WTC11 (cell line): ENCODE measurements at places on chromosomes 16 and 17.
A peak's percentile ranks its signal among the peaks of the same experiment; 100 is the strongest.

DNA sequence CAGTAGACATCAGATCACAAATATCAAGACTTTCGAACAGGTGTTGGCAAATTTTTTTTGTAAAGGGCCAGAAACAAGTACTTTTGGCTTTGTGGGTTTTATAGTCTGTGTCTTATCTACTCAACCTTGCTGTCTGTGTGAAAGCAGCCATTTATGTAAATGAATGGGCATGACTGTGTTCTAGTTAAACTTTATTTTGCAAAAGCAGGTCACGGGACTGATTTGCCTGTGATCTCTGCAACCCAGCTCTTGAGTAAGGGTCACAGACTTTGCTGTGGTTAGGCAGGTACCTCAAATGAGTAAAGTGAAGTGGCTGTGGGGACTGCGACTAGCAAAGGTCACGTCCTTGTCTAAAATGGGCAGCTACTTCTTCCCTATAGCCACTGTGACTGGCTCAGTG, 136.5 kb downstream of the FTO start:
- H3K27ac ChIP-seq = no peak overlapping the region
- H3K27me3 ChIP-seq = no peaks in the 10 kb centered on the region
- DNase-seq = no peak
- peaks cover 7% of the 10 kb centered on the region; the same call in 1 of the 2 replicates for H3K4me1 ChIP-seq
- H3K36me3 ChIP-seq = no peaks in the 10 kb centered on the region
- no peak overlapping the region for H3K4me3 ChIP-seq

GRCh38 chr17:35586569-35587073, 501 bp upstream of the AP2B1 start:
- DNase-seq = no peak
- H3K4me1 ChIP-seq = peaks cover 19% of the 10 kb centered on the region
- H3K27me3 ChIP-seq = peaks cover 12% of the 10 kb centered on the region

DNA sequence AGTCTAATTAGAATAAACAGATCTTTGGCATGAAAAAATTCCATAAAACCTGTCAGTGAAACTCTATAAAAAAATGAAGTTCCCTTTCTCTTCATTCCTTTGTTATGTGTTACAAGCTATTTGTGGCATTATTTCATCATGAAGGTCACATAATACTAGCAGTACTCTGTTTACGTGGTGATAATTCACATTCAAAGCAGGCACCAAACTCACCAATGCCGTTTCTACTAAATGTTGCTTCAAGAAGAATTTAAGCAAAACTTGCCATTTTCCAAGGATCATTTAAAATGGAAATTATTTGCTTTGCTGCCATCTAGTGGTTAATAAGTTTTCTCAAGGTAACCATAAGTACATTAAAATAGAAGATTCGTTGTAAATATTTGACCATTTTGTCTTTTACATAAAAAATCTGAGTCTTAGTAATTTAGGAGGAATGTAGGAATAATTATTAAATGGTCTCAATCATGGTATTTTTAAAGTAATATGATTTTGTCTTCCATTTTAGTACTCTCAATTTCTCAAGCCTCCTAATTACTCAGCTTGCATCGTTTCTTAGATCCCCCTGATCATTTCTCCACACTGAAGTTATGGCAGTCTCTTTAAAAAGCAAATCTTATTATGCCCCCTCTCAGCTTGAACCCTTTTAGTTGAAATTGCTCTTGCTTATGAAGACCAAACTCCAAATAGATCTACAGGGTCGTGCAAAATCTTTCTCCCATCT, 80.8 kb downstream of the OMG start:
- no peaks in the 10 kb centered on the region; the same call in 1 of the 2 replicates for H3K27me3 ChIP-seq

- H3K27ac ChIP-seq = no peak overlapping the region
- H3K36me3 ChIP-seq = no peaks in the 10 kb centered on the region
- DNase-seq = no peak
- no peaks in the 10 kb centered on the region for H3K27me3 ChIP-seq
- H3K4me1 ChIP-seq = peaks cover 15% of the 10 kb centered on the region
Observed at GRCh38 chr17:5686074-5686635, 101.8 kb upstream of the NLRP1 start.

DNA sequence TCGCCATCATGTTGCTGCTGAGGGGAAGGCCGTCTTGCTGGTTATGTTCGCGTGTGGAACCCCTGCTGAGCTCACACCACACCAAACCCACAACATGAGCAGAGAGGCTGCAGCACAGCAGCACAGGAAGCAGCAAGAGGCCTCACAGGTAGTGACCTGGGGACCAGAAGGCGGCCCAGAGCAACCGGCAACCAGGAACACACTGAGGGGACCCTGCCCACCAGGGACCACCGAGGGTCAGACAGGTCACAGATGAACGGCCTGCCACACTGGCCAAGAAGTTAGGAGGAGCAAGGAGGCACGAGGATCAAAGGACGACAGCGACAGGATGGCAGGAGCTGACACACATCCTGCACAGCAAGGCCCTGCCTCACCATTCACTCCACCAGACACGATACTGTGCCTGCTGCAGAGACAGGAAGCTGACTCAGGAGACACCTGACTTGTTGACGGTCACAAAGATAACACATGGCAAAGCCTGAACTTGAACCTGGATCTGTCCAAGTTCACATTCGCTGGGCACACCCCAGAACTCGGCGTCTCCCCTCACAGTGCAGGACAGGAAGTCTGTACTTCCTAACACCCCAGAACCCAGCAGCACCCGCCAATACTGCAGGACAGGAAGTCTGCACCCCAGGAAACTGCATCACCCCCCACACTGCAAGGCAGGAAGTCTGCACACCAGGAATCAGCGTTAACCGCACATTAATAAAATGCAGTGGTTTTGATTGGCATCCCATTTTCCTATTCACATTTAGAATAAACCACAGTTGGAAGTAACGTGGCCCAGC, 98.5 kb downstream of the ZNF778 start:
- DNase-seq = no peak
- peaks cover 7% of the 10 kb centered on the region; the same call in 1 of the 2 replicates for H3K36me3 ChIP-seq
- peaks cover 62% of the 10 kb centered on the region for H3K4me1 ChIP-seq
- no peak overlapping the region for H3K4me3 ChIP-seq
- peak overlapping the region; percentile 76 for H3K27ac ChIP-seq
